ENCODE measurements at places on chromosomes 12 and 14.

DNA sequence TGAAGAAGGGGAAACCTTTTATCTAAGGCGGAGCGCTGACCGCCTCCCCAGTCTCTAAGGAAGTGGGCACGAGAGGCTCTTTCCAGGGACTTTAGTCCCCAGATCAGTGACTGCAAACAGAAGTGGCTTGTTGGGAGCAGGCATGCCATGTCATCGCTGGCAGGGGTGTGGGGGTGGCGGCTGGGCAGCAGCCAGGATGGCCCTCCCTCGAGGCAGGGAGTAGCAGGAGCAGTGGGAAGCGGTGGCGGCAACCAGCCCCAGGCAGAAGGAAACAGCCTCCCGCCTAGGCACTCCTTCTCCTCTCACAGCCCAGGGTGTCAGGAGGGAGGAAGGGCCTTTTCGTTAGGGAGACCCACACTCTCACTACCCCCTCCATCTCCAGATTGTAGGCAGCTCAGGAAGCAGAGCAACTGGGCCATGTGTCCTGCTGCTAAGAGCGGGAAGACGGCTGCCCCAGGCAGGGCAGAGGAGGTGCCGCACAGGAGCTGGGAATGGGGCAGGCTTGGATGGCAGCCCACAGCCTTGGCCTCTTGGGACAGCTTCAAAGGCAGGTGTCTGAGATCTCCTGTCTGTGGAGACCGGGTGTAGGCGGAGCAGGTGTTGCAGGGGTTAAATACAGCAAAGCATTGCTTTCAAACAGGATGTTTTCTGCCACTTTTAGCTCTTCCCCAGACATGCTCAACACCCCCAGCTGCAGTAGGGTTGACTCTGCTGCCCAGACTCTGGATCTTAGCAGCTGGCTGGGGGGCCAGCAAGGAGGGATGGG is 21.8 kb downstream of the VDR start:
- DNase-seq: no peak

- DNase-seq: no peak
Observed at GRCh38 chr14:92987713-92988510, 65.0 kb downstream of the CHGA start.

DNA sequence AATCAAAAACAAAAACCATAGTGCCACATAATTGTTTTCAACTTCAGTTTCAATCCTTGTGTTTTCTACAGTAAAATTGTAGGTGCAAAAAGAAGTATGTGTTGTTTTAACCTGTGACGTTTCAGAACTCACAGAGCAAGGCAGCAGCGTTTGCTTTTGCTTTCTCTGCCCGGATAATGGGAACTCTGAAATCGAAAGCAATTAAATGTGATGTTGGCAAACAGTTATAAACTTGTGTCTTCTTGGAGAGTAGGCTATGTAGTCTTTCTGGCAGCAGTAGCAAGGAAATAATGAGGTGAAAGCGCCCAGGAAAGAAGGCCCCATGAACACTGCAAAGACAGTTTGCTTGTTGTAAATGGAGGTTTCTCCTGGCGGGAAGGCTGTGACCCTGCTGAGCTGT is 39.1 kb downstream of the FNTB start:
- DNase-seq: no peak

DNA sequence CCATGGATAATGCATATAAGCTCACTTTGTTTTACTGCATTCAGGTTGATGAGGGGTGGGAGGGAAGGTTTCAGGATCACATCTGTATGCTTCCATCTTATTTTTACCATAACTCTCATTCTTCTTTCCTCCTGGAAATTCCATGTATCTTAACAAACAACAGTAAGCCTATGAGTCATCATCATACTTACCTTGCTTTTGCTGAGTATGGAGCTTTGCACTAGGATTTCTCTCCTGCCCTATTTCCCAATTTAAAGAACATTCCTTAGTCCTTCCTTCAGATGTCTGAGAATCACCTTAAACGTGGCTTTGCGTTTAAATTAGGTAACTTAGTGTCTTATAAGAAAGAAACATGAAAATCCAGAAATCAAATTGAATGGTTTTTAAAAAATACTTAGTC is 1.6 kb upstream of the CLEC14A start:
- DNase-seq: peak; percentile 3

GRCh38 chr14:52690983-52691760 is 4.2 kb downstream of the ERO1A start:
- DNase-seq: no peak

- DNase-seq: no peak
Observed at GRCh38 chr12:49565406-49566265, 2.3 kb downstream of the MCRS1 start.

GRCh38 chr12:108850854-108851573 is 6.4 kb downstream of the SSH1 start:
- DNase-seq: no peak

- no peak for DNase-seq
Observed at GRCh38 chr14:103696466-103697071, 18.7 kb downstream of the XRCC3 start.

GRCh38 chr12:120762086-120762485 is 36.5 kb downstream of the ACADS start:
- no peak for DNase-seq

DNA sequence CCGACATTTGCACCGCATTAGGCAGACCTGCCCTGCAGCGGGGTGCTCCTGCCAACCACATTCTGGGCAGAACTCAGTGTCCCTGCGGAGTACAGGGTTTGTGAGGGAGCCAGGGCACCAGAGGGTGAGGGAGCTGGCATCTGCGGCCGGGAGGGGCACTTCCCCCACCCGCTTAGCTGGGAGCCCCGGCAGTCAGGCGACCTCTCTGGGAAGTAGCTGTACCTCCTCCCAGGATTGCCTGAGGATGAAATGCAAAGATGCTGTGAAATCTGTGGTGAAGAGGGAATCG is 58.6 kb downstream of the ANKRD9 start:
- no peak for DNase-seq

GRCh38 chr12:122659579-122659978 is 43.6 kb downstream of the HCAR2 start:
- peak; percentile 71 for DNase-seq

DNA sequence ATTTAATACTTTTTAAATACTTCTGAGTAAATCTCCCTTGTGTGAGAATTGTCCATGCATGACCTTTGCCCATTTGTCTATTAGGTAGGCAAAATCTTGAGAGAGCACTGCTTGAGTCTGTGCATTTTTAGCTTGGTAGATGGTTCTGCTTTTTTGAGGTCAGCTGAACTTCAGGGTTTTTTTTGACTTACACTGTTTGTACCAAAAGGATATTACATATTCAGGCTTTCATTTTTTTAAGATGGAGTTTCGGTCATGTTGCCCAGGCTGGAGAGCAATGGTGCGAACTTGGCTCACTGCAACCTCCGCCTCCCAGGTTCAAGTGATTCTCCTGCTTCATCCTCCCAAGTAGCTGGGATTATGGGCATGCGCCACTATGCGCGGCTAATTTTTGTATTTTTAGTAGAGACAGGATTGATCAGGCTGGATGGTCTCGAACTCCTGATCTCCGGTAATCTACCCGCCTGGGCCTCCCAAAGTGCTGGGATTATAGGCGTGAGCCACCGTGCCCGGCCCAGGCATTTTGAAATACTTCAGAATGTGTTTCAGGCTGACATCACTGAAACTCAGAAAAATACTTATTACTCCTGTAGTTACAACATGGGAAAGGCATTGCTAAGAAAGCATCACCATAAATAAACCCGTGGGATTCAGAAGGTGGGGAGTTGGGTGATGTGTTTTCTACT is 11.1 kb downstream of the RASSF3 start:
- no peak for DNase-seq

DNA sequence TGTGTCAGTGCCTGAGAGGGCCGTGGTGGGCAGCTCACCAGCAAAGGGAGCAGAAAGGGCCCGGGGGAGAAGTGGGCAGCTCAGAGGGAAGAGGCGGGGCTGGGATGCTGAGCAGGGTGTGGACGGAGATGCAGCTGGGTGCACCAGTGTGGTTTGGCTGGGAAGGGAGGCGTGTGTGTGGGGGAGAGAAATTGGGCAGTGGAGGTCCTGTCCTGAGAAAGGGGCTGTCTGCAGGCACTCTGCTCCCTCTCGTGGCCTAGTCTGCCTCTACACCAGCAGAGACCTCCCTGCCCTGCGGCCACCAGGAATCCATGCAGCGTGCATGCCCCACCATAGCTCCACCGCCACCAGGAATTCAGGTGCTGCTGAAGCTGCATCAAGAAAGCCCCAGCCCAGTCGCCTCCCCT is 6.4 kb downstream of the TMEM121 start:
- no peak for DNase-seq

DNA sequence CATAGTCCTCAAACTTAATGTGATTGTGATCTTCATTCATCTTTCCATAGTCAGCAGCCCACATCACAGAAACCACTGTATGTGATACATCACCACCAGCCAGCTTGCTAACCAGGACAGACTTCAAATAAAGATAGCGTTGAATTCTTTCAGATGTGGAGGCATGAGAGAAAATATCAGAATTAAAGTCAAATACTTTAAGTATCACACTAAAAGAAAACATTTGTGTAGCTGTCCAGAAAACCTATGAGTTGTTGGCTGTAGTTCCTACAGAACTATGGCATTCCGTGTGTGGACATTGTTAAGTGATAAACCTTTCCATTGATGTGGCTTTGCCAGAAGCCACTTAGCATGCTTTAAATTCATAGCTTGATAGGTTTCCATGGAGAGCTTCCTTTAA is 105.1 kb downstream of the LLPH start:
- DNase-seq: no peak

DNA sequence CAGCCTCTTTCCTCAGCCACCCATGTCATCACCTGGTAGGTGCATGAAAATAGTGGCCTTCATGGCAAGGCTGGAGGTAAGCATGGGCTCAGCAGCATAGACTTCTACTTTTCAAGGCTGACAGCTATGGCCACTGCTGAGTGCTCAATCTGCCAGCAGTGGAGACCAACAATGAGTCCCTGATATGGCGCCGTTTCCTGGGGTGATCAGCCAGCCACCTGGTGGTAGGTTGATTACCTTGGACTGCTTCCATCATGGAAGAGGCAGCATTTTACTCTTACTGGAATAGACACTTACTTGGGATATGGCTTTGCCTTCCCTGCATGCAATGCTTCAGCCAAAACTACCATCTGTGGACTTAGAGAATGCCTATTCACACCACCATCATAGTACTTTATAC is 39.5 kb upstream of the USP44 start:
- no peak for DNase-seq

- DNase-seq: no peak
Observed at GRCh38 chr12:121038861-121039668, at the start of gene OASL. OASL (minus strand) TSS chr12:121039246; CDS start chr12:121038971, 275 bp downstream.

DNA sequence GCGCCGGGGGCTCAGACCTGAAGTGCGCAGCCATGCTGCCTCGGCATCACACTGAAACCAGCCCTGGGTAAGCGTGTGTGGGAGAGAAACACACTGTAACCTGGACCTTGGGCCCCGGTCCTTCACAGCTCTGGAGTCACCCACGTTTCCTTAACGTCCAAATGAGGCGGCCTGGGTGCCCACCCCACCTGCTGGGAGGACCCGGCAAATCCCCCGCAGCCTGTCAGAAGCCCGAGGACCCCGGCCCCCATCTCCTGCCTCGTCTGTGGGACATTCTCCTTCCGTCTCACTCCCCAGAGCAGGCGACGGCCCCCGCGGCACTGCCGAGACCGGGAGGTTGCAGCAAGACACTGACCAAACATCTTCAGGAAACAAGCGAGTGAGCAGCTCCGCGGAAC is 66.5 kb upstream of the GALNT9 start:
- DNase-seq: no peak

GRCh38 chr14:77605392-77605972 is 11.0 kb downstream of the SPTLC2 start:
- no peak for DNase-seq

- DNase-seq: no peak
Observed at GRCh38 chr14:92154283-92154942, 32.6 kb downstream of the CPSF2 start.

DNA sequence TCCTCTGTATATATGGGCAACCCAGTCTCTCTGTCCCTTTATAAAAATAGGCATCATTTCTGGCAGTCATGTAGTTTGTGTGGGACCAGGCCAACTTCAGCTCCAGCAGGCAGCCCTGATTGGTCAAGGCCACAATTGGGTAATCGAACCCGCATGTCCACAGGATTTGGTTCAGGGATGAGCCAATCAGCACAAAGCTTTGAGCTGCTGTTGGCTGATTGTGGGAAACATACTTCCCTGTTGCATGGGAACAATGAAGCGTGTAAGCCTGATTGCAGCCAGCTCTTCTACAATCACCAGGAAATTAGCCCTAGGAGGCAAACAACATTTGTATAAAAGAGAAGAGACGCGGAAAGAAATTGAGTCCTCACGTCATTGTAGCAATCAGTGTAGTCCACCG is 328.6 kb downstream of the PCNX1 start:
- DNase-seq: no peak

DNA sequence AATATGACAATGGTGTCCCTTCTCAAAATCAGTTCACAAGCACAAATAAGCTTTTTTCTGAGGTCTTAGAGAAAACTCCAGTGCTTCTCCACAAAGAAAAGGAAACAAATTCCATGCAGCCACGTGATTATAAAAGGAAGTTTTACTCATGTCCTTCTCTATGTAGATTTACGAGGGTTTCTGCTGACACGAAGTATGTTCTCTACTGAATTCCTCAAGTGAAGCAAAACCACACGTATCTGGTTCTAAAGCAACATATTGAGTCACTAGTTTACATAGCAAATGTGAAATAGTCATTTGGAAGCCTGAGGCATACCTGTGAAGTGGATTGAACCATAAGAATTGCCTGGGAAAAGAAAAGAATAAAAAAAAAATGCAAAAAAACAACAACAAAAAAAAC is 31.9 kb downstream of the BMP4 start:
- peak; percentile 43 for DNase-seq

- DNase-seq: peak; percentile 14
Observed at GRCh38 chr14:55605793-55606192, 25.8 kb downstream of the KTN1 start.

DNA sequence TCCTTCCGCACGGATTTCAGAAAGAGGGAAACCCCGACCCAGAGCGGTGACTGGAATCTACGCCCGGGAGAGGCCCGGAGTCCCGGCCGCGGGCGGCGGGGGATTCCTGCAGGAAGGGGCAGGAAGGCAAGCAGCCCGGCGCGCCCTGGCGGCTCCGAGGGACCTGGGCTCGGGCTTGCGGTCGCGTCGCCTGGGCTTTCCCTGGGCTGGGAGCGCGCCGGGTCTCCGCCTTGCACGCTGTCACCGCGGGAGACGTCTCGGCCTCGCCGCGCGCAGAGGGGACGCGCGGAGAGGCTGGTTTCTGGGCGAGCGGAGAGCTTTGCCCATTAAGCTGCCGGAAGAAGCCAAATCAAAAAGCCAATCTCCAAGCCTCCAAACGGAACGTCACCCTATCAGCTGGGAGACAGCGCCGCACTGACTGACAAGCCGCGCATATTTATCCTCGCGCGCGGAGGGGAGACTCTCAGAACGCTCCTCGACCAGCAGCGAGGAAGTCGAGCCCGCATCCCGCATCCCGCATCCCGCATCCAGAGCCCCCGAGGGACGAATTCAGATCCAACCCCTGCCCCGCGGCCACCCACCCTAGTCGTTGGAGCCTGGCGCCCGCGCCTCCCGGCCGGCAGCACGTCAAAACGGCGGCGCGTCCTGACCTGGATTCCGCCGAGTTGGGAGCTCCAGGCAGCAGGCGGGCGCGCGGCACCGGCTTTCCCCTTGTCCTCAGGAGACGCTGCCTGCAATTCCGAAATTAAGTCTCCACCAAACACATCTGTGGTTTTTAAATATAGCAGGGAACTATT is at the start of gene SLC8A3:
Gene SLC8A3, minus strand, starts transcription at position 293 of the 797 bp plus-strand sequence. CDS start 20,529 bp downstream, outside the sequence.
- no peak for DNase-seq
